ENCODE measurements at places on chromosomes 2 and 18.

DNA sequence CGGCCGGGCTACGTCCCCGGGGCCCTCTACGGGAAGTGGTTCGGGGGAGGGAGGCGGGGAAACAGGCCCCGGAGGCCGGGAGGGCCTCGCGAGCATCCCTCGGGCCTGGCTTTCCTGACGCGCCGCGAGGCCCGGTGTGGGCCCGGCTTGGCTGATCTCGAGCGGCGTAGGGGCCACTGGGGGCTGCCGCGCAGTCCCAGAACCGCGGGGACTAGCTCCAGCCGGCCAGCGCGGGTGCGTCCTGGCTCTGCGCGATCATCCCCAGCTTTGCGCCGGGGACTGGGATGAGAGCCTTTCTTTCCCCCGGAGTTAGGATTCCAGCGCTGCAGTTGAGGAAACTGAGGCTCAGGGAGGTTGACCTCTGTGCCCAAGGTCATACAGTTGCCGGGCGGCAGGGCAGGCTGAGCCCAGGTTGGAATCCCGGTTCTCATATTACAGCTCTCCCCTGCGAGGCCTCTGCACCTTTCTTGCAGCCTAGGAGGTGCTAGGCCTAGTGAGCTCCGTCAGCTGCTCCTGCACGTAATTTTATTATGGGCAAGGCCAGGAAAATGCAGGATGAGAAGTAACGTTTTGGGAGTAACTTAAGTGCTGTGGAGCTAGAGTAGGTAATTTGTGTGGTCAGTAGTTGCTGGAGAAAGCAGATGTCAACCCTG lies 501 bp downstream of the LPIN1 start:
- no peak for DNase-seq

- no peak for DNase-seq
These were observed 112.2 kb downstream of the CEP192 start for GRCh38 chr18:13103366-13103765.

DNA sequence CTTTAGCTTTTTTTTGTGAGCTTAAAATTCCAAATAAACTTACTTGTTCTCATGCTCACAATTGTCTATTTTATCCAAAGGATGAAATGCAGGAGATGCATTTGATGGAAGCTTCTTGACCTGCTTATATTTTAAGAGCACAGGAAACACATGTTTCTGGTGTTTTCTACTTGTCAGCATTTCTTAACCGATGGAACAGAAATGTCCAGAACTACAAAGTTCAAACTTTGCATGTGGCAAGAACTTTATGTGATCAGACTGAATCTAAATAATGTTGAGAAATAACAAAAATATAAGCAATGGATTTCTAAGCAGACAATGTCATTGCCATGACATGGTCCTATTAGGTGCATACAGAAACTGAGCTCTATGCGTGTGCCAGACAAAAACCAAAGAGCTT lies 9.9 kb upstream of the CTLA4 start:
- DNase-seq, result no peak

- no peak for DNase-seq
These were observed 74.0 kb upstream of the TEX51 start for GRCh38 chr2:126824663-126825062.

GRCh38 chr2:174996622-174997021 lies 8.6 kb downstream of the CHN1 start:
- no peak for DNase-seq

GRCh38 chr18:8706791-8707555 lies 1.6 kb downstream of the MTCL1 start:
- peak; percentile 18 for DNase-seq

- no peak for DNase-seq
These were observed 52.7 kb upstream of the MAPK4 start for GRCh38 chr18:50507120-50507590.

GRCh38 chr2:154681741-154682140 lies 16.8 kb upstream of the KCNJ3 start:
- no peak for DNase-seq

DNA sequence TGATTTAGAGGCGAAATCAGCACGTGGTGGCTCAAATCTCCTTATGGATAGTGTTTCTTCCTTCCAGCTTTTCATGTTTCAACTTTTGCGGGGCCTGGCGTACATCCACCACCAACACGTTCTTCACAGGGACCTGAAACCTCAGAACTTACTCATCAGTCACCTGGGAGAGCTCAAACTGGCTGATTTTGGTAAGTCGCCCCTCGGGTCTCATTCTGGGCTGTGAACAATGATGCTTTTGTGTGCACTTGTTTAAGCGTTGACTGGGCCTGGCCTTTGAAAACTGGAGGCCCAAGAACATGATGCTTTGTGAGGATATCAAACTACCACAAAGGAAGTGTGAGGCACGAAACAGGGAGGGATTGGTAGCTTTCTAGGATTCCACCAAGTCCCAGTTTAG lies 27.4 kb downstream of the CDK15 start:
- no peak for DNase-seq

- no peak for DNase-seq
These were observed 68.8 kb upstream of the CWC22 start for GRCh38 chr2:180075870-180076269.

GRCh38 chr2:128347171-128347558 lies 28.5 kb upstream of the HS6ST1 start:
- DNase-seq, result no peak

GRCh38 chr2:118607641-118608040 lies 239.8 kb downstream of the EN1 start:
- no peak for DNase-seq

DNA sequence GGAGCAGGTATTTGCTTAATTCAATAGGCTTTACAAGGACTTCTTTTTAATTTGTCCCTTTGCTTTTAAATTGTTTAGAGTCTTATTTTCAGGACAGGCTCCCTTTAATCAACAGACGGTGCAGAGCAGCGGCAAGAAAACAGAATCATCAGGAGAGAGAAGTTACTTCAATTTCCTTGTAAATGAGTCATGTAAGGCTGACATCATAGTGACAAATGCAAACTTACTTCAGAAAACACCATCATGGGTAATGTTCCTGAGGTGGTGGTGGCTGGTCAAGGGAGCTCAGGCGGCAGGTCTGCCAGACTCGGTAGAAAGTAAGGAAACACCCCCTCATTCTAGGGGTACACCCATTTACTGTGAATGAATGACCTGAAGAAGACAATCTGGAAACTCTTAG lies 395.1 kb downstream of the FBXO15 start:
- DNase-seq, result no peak

- no peak for DNase-seq
These were observed 126.9 kb upstream of the ZNF516 start for GRCh38 chr18:76621782-76622495.

- DNase-seq, result no peak
These were observed 93.4 kb upstream of the THOC1 start for GRCh38 chr18:361100-361732.

- no peak for DNase-seq
These were observed 32.1 kb downstream of the ZFP36L2 start for GRCh38 chr2:43194121-43194869.

- no peak for DNase-seq
These were observed 823 bp upstream of the RNU2-63P start for GRCh38 chr2:88016960-88017779.

DNA sequence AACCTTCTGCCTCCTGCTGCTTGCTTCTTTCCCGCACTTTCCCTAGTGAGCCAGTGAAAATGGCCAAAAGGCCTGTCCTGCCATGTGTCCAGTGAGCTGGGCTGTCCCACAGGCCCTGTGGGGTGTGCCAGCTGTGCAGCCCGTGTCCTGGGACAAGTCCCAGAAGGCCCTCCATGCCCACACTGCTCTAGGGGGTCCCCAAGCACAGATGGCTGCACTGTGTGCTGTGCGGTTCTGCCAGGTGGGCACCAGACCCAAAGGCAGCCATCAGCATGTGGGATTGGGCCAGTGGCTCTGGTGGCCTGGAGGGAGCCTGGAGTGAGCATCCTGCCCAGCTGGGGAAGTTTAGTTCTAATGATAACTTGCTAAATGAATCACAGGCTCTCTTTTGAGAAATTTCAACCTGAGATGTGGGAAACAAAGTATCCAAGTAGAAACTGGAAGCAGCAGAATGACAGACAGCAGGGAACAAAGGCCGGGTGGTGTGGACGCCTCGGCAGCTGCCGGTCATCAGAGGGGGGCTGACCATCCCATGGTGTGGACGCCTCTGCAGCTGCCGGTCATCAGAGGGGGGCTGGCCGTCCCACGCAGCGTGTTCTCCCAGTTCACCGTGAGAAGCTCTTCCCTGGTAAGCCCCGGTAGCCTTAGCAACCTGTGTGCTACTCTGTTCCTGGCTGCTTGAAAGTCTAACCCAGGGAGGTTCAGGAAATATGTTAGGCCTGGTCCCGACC lies 9.9 kb upstream of the CNDP2 start:
- no peak for DNase-seq

DNA sequence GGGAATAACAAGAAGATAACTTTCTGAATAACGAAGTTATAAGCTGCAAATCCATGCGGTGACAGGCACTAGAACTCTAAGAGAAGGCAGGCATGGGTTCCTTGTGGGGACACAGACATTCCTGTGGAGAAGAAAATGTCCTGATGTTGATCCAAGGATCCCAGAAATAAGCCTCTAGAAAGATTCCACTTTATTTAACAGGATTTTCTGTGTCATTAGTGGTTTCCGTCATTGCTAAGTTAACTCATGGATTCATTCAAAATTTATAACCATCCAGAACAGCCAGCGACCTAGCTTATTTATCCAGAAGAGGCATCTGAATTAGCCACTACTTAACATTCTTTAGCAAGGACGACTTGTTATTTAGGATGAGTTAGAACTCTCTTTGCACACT lies 10.0 kb upstream of the CD302 start:
- DNase-seq, result no peak

DNA sequence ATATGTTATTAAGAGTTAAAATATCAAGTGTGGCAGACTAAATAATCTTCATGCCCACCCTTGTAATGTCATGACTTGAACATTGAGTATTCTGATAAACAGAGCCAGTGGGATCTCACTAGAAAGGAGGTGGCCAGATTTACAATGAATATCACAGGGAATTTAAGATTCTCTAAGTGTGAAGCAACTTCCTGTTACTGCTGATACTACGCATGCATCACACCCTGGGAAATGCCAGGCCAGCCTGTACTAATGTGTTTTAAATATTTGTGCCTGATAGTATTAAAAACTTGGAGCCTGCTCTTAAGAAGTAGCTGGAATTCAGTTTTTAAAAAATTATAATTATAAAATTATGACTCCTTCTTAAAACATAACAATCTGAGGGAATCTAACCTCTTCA lies 148.3 kb downstream of the LAMA3 start:
- peak; percentile 21 for DNase-seq

- DNase-seq, result no peak
These were observed 133.1 kb downstream of the NBAS start for GRCh38 chr2:15427987-15428386.

- DNase-seq, result peak; percentile 33
These were observed 57.4 kb downstream of the MYO1B start for GRCh38 chr2:191302459-191303139.

DNA sequence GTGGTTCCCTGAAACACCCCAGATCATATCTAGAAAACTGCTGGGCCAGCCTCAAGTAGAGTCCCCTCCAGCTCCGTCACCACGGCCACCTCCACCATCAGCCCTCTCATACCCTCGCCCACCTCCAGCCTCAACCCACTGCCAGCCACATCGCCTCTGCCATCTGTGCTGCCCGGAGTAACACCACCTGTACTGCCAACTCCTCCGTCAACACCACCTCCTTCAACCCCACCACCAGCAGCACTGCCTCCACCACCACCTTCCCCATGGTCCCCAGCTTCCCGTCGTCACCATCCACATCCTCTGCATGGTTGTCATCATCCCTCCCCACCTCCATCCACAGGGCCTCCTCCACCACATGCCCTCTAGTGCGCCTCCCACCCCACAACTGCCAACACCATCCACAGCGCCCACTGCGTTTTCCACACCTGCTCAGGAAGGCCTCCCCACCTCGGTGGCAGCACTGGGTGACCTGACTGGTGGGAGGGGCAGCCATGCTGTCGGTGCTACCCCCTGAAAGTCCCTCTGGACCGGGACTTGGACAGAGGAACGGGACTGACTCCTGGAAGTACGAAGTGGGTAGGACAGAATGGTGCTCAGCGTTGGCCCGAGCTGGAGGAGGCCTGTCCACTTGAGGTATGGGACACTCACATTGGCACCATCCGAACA lies 1.6 kb downstream of the SNED1 start:
- no peak for DNase-seq

DNA sequence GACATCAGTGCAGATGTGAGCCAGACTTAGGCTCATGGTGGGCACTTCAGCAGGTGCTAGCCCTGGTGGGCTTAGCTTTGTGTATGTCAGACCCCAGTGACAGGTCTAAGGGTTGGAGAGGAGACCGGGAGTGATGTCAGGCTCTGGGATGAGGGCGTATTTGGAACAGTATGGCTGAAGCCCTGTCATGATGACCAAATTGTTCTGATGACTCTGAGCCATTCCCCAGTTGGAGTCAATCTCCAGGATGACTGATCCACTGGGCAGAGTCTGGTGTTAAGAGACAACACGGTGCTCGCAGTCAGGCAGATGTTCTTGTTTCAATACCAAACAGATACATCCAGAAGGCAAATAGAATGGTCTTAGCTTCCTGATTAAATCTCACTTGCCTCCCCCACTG lies 241.5 kb downstream of the SOX11 start:
- no peak for DNase-seq

DNA sequence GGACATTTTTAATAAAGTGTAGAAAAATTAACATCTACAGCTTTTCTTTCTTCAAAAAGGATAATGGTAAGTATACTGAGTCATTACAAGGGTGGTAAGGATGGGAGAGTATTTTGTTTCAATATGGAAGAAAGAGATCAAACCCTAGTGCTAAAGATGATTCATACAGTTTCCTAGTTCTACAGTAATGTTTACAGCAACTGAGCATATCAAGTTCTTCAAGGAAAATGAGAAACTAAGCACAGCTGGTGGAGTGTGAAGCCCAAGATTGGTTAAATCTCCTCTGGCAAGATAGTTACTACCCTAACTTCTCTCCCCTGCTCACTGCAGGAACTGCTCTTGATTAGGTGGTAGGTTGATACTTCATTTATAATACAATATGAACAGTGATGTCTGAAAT lies 467.5 kb downstream of the XIRP2 start:
- no peak for DNase-seq

- DNase-seq, result no peak
These were observed 26.1 kb upstream of the FAM237A start for GRCh38 chr2:206616151-206616550.

DNA sequence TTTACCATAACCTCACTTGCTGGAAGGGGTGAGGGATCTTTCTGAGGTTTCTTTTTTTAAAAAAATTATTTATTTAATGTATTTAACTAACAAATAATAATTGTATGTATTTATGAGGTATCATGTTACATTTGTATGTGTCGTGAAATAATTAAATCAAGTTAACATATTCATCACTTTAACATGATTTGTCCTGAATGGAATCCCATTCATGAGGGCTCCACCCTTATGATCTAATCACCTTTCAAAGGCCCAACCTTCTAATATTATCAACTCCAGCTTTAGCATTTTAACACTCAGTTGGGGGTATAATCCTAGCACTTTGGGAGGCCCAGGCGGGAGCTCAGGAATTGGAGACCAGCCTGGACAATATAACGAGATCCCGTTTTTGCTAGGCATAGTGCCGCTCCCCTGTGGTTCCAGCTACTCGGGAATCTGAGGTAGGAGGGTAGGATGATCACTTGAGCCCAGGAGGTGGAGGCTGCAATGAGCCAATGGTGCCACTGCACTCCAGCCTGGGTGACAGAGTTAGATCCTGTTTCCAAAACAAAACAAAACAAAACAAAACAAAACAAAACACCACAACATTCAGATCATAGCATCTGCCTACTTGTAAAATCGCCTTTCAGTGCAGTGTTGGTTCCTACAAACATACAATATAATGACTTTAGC lies 1.1 kb upstream of the TAF4B start:
- DNase-seq, result peak; percentile 17

GRCh38 chr2:235263205-235264120 lies 230.4 kb upstream of the AGAP1 start:
- DNase-seq, result no peak

Measured in CD4-positive, alpha-beta T cell treated with Interleukin-17A for 1 hour (primary cell).